ENCODE measurements at places on chromosomes 3 and 15. TPM values are rescaled to one million over a fixed set of nuclear protein-coding genes. Genes with fewer than 3 reads are reported as not detected.

DNA sequence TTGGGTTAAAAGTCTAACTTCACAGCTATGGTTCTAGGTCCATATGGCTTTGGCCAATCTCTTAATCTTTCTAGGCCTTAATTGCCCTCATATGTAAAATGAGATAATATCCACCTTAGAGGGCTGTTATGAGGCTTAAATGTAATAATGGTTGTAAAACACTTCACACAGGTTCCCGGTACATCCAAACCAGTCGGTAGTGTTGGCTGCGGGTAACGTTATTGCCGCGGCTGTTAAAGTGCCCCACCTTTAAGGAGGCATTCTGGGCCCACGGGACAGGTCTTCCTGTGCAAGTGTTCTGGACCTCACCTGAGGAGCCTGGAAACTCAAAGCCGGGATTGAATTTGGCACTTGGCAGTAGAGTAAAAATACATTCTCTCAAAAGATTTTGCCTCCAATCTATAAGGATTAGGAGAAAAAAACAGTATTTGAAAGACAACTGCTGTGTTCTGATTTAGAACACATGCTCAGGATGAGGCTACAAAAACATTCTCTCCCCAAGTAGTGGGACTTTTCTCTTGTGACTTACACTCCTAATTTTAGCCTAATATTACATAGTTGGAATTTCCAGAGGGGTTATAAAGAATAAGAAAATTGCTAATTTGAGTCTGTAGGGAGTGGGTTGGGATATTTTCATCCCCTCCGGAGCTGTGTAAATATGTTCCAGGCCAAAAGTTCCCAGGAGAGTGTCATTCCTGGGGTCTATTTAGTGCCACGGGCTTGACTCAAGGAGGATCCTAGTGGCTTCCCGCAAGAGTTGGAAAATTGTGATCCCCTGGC, 44.9 kb upstream of the TSEN2 start:
- no peak for DNase-seq

DNA sequence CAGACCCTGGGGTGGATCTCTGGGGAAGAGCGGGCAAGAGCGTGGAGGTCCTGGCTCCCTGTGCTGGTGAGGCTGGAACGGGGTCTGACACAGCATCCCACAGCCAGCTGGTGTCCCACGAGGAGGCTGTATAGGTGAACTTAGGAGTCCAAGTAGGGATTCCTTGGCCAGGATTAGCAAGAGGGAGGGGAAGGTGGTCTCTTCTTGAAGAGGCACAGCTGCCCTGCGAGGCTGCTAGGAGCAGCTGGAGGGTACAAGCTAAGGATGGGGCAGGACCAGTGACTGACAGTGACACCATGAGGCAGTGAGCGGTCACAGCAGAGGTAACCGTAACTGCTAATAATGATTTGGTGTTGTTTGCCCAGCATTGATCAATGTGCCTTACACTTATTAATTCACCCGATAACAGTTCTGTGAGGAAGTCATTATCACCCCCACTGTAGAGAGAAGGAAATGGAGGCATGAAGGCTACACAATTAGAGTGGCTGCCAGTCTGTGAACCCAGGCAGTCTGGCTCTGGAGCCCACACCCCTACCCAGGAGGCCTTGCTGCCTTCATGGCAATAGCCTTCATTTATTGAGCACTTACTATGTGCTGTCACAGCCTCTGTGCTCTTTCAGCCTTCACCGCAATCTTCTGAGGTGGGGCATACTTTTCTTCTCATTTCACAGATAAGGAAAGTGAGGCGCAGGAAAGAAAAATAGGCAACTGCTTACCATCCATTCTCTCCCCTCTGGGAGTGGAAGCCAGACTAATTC, 59.4 kb downstream of the TMEM44 start:
- no peak for DNase-seq

DNA sequence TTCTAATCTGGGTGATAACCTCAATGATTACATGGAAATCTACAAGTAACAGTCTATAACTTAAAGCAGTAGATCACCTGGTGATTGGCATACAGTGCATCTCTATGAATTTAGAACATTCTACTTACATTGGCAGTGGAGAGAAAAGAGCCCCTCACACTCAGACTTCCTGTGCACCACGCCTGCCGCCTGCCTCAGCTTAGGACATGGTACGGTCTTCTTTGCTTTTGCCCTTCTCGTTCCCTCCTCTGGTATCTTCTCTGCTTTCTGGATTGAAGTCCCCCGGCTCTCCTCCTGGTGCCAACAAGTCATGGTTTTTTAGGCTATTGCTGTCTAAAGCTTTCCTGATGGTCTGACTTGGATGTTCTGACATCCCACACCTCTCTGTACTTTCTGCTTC, 7.9 kb upstream of the KCNMB3 start:
- no peak for DNase-seq

DNA sequence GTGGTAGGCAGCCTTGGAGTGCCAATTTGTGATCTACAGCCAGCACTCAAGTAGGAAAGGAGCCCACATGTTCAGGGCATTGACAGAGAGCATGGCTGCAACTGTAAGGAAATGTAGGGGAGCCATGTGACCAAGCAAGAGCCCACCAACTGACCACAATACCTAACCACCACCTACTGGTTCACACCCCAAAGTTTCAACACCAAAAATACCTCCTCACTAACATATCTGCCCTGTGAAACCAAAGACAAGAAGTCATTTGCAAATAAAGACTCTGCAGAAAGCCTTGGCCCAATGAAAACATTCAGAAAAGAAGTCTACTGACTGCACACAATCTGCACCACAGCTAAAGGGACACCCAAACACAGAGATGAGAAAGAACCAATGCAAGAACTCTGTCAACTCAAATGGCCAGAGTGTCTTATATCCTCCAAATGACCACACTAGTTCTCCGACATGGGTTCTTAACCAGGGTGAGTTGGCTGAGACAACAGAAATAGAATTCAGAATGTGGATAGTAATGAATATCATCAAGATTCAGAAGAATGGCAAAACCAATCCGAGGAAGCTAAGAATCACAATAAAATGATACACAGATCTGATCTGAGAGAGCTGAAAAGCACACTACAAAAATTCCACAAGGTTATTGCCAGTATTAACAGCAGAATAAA, 40.6 kb downstream of the SLC9C1 start:
- DNase-seq = no peak

DNA sequence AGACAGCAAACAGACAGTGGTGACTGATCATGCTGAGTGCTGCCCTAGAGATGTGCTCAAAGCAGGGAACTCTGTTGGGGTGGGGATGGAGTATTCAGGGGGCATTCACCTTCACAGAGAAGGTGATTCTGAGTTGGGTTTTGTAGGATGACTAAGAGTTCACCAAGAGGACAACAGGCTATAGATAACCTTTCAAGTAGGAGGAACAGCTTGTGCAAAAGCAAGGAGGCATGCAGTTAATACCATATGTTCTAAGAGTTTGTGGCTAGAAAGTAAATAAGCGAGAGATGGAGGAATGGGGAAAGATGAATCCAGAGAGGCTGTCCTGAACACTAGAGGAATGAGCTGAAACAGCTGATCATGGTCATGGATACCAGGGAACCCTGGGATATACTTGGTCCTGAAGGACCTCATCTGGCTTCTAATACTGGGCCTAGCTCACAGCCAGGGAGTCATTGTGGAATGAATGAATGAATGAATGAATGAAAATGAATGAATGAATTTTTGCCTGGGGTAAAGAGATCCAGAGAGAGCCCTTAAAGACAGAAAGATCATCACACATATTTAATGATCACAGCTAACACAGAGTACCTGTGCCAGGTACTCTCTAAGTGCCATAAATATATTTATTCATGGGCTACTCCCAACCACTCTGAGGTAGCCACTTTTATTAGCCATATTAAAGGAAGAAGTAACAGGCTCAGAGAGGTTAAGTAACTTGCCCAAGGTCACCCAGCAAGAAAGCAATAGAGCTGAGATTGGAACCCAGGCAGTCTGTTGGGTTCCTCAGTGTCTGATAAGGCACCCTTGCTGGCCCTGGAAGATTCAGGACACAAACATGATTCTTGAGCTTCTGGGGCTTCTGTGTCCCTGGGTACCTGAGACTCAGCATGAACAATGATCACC, 22.0 kb downstream of the SMAD6 start:
- no peak for DNase-seq

Gene RPL29
- 765 TPM for total RNA-seq

Gene CILP
- total RNA-seq = 10.2 TPM

Gene GPR149
- total RNA-seq = not detected

- no peak for DNase-seq
Measured at GRCh38 chr15:35557012-35557411, 11.0 kb upstream of the DPH6 start.

Gene C3orf22
- total RNA-seq = not detected

Gene C15orf61
- 7.2 TPM for total RNA-seq

DNA sequence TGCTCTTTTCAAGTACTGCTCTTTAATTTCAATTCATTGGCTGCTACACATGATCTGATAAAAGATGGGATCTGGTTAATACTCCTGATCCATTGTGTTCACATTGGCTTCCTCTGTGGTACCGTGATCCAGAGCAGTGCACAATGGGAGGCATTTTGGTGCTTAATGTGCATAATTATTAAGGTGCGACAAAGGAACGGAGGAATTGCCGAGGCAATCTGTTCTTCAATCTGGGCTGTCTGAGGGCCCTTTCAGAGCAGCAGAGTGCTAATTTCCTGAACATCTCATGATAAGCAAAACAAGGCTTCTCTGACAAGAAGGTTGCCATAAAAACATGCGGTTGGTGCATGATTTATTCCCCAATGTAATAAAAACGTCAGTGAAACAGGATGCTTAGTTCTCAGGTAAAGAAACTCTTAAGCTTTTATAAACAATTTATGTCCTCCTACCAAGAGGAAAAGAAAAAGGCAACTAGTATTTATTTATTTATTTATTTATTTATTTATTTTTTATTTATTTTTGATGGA, 64.0 kb upstream of the EPHA3 start:
- DNase-seq = no peak

Gene TRH
- not detected for total RNA-seq

DNA sequence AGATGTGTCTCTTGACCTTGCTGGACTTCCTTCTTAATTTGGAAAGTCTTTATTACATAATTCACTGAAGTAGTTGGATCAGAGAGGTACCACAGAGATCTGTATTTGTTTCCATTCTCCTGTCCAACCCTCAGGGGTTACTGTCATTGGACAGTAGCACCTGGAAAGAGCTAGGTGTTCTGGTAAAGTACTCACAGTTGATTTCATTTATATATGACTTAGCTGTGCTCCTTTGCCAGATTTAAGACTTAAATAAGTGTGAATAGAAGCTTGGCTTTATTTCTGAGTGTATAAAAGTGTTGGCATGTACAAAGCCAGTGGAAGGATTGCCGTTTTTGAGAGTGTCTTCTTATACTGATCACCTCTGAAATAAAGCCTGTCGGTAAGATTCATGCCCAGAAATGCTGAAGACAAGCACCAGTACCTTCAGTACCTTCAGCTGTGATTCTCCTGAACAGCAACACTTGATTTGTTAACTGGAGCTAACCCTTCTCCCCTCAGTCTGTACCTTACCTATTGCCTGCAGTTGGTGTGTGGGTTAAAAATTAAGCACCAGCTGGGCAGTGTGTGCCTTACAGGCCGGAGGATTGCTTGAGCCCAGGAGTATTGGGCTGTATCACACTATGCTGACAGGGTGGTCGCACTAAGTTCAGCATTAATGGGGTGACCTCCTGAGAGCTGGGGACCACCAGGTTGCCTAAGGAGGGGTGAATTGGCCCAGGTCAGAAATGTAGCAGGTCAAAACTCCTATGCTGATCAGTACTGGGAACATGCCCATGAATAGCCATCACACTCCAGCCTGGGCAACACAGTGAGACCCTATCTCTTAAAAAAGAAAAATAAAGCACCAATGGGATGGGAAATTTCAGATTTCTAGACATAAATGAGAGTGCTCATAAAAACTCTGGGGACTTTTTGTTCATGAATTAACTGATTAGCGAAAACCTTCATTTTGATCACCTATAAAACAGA, 197.7 kb downstream of the FNDC3B start:
- DNase-seq = no peak

GRCh38 chr15:63010920-63011693, 31.4 kb upstream of the TPM1 start:
- DNase-seq = no peak

DNA sequence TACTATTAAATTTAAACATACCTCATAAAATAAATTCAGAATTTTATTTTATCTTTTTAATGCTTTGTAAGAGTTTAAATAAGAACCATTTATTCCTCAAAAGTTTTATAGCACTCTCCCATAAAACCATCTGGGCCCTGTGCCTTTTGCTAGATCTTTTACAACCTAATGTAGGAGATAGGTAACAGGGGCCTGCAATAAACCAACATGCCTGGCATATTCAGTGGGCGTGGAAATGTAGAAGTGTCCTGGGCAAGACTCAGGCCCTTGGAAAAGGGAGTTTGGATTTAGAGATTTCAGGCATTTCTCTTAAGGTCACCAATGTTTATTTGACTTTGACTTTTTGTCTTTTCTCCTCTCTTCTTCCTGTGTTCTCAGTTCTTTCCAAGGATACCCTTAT, 46.4 kb downstream of the POMGNT2 start:
- DNase-seq = no peak

DNA sequence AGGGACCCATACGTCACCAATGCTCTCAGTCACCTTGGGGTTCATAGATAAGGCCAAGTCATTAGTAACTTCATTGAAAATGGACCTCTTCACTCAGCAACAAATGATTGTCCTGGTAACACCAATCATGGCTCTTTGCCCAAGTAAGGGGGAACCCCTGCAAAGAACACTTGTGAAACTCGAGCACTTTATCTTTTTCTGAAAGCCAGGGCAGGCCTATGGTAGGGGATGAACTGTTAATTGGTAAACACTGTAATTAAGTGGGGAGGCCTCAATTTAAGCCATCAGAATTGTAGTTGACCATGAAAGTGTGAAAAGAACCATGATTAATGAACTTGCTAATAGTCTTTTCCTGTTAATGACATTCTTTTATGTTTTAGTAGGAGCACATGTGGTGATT, 73.3 kb downstream of the ABHD5 start:
- DNase-seq = no peak

Gene UNC13C
- total RNA-seq = 0.12 TPM

Gene ATP13A5
- total RNA-seq = 2.0 TPM

DNA sequence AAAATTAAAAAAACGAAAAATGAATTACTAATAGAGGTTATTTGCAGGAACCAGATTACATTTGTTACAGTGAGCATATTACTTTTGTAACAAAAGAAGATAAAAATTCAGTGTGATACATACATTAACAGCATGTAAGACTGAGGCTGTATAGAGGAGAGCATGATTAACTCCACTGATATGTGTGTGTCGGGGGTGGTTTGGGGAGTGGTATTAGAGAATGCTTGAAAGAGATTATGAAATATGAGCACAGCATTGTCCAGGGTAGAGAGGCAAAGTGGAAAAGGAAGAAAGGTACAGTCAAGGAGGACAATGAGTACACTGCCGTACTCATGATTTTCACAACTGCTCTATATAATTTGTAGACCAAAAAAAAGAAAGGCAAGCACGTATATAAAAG, 62.9 kb upstream of the LRRFIP2 start:
- no peak for DNase-seq

GRCh38 chr3:11480663-11481298, 162.9 kb downstream of the VGLL4 start:
- DNase-seq = no peak

DNA sequence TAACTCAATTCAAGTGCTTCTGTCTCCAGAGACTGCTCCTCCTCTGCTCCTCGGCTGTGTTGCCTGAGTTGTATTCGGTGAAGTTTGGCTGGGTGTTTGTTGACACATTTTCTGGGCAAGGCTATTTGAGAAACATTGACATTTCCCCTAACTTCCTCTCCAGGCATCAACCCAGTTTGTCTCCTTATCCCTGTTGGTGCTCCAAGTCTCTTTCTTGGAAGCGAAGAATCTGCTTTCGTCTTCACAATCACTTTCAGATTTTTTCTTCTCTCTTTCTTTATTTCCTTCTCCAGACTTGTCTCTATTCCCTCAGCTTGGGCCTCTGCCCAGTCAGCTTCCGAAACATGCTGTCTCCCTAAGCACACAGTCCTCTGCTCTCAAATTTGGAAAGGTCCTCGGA, 84.7 kb downstream of the ETV5 start:
- no peak for DNase-seq

Gene PCNP
- total RNA-seq = 137 TPM

All from lower lobe of right lung (tissue), 2 donors.